ENCODE measurements at places on chromosomes 5 and 9. TPM values are rescaled to one million over a fixed set of nuclear protein-coding genes. Genes with fewer than 3 reads are reported as not detected.

- DNase-seq: no peak
Observed at GRCh38 chr9:131031005-131031641, 22.1 kb downstream of the LAMC3 start.

- DNase-seq: no peak
Observed at GRCh38 chr9:16681652-16681987, 188.8 kb downstream of the BNC2 start.

NOXA1 gene
- 8.7 TPM for total RNA-seq

- DNase-seq: no peak
Observed at GRCh38 chr9:75909776-75910175, 19.3 kb downstream of the PCSK5 start.

LRRC19 gene
- total RNA-seq: not detected

GRCh38 chr9:91915524-91916263, 34.3 kb downstream of the ROR2 start:
- no peak for DNase-seq

DNA sequence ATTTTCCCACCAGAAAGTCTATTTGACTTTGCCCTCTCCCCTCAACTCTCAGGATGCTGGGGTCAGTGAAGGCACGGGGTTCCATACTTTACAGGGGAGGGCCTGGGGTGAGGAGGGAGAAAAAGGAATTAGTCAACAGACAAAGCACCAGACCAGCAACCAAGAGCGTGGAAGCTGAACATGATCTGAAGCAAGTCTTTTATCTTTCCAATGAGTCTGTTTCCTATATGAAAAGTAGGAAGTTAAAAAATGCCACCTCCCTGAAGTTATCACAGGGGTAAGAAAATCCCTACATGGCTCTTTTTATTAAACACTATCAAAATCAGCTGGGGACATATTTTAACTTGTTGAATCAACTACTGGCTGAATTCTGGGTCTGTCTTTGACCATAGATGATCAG, 337.0 kb downstream of the TRPM3 start:
- no peak for DNase-seq

DNA sequence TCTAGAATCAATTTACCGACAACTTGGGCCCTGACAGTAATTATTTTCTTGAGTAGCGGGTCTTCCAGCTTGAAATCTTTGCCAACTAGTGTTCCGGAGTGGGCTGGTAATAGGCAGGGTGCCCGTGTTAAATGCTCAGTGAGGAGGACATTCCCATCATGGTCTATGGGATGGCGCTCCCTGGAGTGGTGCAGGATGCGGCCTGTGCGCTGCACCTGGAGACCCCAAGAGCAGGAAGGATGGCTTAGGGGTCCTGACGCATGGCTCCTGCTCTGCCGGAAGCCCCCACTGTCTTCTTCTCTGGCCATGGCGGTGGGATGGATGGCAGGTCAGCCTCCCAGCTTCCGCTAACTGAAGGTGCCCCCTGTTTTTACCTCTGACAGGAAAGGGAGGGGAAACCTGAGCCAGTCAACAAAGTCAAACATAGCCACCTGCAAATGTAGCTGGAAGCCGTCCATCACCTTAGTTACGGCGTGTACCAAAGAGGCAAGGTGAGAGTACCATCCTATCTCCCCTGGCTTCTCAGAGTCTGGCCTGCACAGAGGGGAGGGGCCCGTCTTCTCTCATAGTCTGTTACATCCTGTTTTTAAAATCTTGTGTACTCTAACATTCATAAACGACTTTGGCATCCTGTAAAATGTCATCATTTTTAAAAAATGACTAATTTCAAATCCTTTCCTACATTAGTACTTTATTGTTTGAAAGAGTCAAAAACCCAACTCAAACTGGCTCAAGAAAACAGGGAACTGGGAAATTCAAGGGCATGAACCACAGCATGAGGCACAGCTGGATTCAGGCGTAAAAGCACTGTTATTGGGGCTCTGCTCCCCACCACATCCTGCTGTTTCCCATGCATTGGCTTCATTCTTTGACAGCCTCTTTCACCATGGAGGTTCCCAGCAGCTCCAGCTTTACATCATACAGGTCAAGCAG, 28.5 kb upstream of the UNC5A start:
- DNase-seq: no peak

DNA sequence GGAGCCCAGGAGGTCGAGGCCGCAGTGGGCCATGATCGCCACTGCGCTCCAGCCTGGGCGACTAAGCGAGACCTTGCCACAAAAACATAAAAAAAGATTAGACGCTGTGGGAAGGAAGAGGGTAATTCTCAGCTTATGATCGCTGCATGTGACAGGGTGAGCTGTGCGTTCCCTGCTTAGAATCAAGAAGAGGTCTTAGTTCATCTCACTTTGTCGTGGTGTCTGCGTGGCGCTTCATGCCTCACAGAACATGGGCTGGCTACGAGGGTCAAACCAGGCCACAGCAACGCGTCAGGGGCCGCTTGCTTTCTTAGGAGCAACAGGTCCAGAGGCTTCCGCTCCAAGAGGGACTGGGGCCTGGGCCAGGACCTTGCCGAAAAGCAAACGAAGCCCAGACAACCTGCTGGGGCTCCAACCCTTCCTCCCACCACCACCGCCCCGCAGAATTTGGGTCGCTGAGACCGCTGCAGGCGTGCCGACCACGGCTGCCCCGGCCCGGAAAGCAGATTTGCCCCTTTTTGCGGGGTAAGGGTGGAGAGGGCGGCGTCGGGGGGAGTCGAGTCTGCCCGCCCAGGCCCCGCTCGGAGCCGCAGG, 10.0 kb upstream of the GRIN1 start:
- no peak for DNase-seq

DNA sequence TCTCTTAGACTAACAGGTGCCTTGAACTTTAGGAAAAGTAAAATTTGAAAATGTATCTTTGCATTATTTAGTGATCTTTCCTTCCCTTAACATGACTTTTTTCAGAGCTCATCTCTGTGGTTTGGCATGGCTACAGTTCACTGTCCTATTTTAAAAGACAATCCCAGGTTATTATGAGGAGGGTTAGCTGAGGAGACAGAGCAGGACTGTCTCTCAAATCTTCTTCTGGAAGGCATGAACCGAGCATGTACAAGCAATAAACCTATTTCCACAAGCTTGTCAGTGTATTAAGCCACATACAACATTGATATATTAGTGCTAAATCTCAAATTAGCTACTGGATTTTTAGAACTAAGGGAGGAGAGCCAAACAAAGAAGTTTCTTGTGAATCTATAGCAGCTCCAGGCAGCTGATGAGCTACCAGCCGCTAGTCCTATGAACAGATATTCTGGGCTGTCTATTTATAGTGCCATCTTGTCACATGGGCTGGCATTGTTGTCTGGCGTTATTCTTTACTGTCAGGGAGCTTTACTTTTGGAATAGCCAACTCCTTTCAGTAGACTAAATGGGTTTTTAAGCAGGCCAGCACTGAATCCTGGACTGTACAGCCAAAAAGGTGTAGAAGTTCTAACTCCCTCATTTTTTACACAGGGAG, 171.2 kb upstream of the ACTBL2 start:
- DNase-seq: no peak
